AG08395 (cell line): ENCODE measurements at places on chromosomes 7 and 10.

GRCh38 chr7:151245360-151246101, 3.0 kb downstream of the SMARCD3 start:
- DNase-seq = peak; percentile 71

DNA sequence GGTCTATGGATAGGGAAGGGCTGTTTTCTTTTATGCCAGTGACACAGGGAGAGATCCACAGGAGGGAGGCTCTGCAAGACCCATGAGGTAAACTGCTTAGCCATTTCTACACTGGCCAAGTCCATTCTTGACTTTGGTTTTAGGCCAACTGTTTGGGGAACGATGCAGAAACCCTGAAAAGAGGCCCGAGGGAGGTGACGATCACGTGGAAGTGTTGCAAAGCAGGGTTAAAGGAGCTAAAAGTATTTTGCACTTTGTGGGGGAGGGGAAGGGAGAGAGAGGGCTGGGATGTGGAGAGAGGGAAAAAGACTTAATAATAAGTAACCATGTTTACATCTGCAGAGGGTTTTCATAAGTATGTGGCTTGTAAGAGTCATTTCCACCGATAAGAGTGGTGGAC, 239.7 kb downstream of the EMX2 start:
- no peak for DNase-seq

DNA sequence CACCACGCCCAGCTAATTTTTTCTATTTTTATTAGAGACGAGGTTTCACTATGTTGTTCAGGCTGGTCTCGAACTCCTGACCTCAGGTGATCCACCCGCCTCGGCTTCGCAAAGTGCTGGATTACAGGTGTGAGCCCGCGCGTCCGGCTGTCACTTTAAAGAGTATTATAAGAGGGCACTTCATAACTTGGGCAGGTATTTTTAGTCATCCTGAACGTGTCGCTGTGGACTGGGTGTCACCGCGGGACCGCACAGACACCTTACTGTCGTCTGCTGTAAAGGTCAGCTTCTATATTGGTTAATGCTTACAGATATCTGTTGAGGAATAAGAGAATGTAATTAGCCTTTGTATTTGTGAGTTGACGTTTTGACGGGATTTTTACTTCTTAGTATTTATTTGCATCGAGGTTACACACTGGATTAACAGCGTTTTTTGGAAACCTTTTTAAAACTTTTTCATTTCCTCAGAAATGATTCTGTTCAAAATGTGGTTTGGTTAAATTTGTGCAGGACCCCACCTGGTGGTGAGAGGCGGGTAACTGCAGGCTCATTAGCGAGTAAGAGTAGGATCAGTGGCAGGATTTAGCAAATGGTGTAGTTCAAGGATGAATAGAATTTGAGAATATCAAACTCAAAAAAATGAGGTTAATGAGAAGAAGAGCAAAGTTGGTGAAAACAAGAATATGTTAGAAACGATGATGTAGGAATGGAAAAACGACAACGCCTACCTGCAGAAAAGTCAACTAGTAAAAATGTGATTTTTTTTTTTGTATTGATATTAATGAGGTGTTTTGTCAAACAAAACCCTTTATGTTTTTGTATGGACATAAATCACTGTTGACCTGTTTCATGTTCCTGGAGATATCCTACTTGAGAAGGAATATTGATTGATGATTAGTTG, 3.2 kb downstream of the DNAJB6 start:
- peak; percentile 65 for DNase-seq

DNA sequence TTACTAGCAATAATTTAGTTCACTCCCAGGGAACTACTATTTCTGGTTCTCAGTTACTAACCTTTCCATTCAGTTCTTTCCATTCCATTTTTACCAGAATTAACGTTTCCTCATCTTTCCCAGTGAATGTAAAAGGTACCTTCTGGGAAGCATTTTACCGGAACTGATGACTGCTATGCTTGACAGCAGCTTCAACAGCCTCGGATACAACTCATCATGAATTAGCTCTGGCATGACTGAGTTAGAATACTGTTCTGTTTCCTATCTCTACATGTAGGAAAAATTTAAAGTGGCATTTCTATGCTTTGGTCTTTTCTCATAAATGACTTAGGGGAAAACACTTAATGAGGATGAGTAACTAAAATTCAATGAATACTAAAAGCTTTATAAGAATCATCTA, 18.6 kb downstream of the TAS2R41 start:
- no peak for DNase-seq

- no peak for DNase-seq
These were observed 119.5 kb downstream of the AOAH start for GRCh38 chr7:36604806-36605205.
